Epithelial cell of prostate (primary cell): ENCODE measurements at places on chromosomes 4 and X.

DNA sequence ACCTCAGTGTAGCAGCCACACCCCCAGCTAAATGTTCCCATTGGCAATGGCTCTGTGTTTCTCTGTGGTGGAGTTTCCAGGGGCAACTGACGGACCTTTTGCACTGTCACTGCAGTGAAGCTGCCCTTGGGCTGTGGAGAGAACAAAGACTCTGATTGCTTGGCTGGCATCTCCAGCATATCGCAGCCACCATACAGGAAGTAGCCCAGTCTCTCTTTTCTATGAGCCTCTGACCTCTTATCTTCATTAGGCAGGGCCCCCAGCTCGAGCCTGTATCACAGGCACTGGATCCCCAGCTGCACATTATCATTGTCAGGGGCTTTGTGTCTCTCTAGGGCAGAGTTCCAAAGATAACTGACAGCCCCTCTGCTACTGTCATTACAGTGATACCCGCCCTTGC lies 483.5 kb downstream of the ARAP2 start:
- no peak for DNase-seq

DNA sequence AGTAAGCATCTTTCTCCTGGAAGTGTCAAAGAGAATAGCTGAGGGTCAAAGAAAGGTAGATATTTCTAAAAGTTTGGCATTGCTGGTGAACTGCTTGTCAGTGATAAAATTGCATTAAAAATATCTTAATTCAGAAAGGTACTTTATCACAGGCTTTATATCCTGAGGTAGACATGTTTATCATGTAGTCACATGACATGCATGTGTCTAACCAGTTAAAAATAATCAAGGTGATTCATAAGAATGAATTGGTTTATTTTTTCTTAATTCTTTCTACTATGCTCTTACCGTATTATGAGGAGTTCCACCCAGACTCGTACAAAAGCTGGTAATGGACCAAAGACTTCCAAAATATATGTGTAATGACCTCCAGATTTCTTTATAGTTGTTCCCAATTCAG lies 6.1 kb downstream of the SLC7A11 start:
- no peak for DNase-seq

DNA sequence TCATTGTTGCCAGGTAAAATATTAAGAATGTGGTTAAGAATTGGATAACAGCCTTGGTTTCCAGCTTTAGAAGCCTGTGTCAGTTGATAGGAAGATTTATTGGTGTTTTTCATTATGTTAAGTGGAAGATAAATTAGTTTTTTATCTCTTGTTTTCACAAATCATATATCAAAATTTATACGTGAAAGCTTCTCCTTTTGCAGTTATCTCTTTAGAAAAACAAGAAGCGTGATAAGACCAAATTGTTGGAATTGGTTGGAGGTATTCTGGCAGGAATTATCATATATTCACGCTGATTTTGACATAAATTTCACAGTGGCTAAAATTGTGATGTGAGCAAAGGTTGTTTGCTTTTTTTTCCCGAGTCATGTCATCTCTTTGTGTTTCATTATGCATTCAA lies 90.6 kb downstream of the FRMPD4 start:
- no peak for DNase-seq

GRCh38 chr4:174648812-174649211 lies 126.5 kb upstream of the HPGD start:
- no peak for DNase-seq

DNA sequence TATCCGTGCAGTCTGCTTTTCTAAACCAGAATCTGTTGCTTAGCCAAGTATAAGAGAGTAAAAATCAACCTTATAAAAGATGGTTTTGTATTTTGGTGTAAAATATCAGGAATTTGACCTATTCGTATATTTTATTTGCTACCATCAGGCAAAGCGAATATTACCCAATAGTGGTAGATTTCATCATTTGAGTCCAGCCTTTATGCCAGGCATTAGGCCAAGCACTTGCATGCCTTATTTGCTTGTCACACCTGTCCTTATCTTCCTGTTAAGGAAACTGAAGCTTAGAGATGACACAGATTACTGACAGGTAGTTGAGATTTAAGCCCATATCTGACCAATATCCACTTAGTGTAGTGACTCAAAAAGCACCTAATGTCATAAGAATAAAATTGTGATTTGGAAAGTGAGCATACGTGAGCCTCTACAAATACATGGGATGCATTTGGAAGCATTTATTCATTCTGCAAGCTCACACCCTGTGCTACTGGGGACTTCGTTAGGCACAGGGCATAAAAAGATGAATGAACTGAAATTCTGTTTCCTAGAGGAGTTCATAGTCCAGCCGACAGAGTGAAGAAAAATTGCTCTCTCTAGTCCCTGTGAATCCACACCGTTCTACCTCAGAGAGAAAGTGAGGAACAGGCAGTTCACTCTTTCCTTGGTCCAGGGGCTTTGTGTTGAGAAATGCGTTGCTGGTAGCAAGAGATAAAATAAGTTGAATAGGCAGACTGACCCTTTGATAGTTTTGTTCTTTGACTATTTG lies 2.3 kb upstream of the RNF212 start:
- no peak for DNase-seq

GRCh38 chr4:6749340-6750171 lies 33.0 kb upstream of the KIAA0232 start:
- no peak for DNase-seq

GRCh38 chrX:64437218-64437617 lies 42.0 kb upstream of the MTMR8 start:
- DNase-seq, result no peak

DNA sequence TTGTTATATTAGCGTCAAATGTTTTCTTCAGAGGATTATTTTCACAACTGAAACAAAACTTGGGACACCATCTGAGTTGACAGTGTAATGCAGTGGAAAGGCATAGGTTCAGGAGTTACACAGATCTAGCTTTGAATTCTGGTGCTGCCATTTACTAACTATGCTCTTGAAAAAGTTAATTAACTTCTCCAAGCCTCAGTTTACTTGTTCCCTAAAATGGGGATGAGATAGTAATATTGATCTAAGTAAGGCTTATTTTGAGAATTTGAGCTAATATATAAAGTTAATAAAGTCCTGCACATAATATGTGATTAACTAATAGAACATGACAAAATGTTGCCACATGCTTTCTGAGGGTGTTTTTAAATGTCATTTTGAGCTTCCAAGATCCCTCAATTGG lies 112.6 kb downstream of the FRAS1 start:
- no peak for DNase-seq

DNA sequence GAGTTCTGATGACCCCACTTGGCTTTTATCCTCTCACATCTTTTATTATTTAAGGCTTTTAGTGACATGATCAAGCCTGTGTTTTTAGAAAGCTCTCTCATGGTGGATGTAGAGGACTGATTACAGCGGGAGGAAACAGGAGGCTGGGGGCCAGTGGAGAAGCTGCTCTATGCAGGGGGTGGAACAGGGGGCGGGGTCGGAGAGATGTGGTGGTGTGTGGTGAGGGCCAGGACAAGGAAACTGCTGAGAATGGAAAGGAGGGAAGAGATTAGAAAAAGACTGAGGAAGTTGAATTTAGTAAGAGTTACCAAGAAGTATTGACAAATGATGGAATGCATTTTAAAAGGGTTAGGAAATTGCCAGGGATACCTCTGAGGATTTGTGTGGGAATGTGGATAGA lies 292.2 kb downstream of the ZIC3 start:
- DNase-seq, result no peak
